ENCODE measurements at places on chromosomes 4 and X.
A peak's percentile ranks its signal among the peaks of the same experiment; 100 is the strongest.

- DNase-seq = peak; percentile 8
These were observed 230.3 kb downstream of the APBB2 start for GRCh38 chr4:40984051-40984450.

DNA sequence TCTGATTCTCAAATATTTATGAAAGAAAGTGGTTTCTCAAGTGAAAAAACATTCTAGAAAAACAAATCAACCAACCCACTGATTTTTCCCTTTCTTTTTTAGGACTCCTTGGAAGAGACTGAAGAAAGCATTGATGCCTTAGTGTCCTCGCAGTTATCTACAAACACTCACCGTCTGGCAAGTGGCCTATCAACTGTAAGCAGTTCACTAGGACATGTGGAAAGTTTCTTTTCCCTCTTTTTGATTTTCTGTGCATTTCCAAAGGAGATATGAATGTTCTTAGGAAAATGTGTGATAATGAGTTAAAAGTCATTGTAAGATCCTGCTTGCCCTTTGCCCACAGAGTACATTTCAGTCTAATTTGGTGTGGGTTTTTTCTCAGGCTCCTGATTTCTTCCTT is 95.9 kb downstream of the SYTL5 start:
- no peak for DNase-seq

- no peak for DNase-seq
These were observed 136.6 kb upstream of the SPRY1 start for GRCh38 chr4:123259676-123260646.

- no peak for DNase-seq
These were observed 22.8 kb upstream of the KIAA1210 start for GRCh38 chrX:119150163-119151050.

GRCh38 chr4:11468901-11469300 is 40.2 kb upstream of the HS3ST1 start:
- no peak for DNase-seq

- DNase-seq = peak; percentile 61
These were observed at the start of gene STBD1 for GRCh38 chr4:76305971-76306881. STBD1 (plus strand) TSS chr4:76306733; CDS start chr4:76306770, 37 bp downstream.

GRCh38 chrX:131677655-131678628 is 134.1 kb downstream of the OR13H1 start:
- DNase-seq = no peak

- DNase-seq = no peak
These were observed 16.0 kb upstream of the SEPTIN6 start for GRCh38 chrX:119708936-119709335.

DNA sequence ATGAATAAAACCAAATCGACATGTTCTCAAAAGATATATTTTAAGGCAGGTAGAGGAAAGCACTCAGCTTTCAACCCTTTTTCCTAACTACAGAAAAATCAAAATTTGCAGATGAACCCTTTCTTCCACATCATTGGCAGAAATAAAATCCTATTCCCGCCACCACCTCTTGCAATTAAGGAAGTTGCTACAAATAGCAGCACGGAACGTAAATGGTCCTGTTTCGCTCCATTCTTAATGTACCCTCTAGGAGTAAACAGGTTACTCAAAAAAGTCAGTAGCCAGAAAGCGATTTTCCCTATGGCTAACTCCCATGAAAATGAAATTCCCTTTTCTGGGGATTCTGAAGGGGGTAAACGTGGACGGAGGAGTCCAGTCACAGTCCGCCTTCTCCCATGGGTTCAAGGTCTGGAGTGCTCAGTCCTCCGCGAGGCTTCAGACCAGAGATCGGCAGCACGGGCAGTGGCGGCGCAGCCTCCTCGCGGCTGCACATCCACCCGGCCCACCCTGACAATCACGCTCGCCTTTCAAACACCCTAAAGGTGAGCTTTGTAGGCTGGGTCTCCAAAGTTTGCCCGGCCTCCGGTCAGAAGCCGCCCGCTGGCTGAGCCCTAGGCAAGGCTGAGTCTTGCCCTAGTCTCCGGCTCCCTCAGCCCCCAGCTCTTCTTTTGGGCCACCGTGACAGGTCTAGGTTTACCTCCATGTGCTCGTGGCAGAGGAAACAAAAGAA is 1.8 kb downstream of the ATP11C start:
- DNase-seq = no peak

GRCh38 chrX:39613997-39614679 is 483.6 kb downstream of the BCOR start:
- DNase-seq = no peak

DNA sequence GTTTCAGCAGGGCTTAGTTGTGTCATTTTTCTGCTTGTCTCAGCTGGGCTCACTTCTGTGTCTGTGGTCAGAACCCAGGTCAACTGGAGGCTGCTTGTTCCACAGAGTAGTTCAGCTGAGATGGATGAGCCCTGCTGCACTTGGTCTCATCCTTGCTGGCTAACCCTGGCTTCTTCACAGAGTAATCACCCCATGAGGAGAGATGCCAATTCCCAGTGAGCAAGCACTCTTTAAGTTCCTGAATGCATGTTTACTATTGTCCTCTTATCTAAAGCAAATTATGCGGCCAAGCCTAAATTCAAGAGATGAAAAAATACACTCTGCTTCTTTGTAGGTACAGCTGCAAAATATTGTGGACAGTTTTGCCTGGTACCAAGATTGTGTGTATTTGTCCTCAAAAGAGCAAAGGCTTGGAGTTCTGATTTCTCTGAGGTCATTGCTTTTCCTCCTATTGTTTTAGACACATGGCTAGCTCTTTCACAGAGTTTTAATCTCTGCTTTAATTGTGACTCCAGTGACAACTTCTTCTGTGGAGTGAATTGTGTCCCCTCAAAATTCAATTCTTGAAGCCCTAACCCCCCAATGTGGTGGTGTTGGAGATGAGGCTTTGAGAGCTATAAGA is 236.6 kb upstream of the ANKRD50 start:
- DNase-seq = peak; percentile 59

GRCh38 chrX:74449322-74449936 is 28.1 kb downstream of the SLC16A2 start:
- DNase-seq = no peak

- no peak for DNase-seq
These were observed 115.4 kb downstream of the AFAP1 start for GRCh38 chr4:7824218-7824617.

DNA sequence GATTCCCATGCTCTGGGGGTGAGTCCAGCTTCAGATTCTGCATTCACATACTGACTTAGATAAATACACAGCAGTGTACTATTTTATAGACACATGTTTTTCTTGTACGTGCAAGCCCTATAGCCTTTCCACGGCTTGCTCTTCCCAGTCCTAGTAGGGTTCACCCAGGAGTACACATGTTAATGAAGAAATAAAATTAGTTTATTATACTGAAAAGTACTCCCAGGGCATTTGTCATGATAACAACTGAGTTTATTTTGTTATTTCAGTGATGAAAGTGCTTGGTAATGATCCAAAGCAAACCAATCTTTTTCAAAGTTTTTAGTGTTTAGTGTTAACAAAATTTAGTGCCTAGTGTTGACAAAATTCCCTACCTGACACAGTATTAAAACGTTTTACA is 21.3 kb downstream of the MAPK10 start:
- no peak for DNase-seq

Measured in kidney glomerular epithelial cell (primary cell).